CD8-positive, alpha-beta T cell (primary cell): ENCODE measurements at places on chromosomes 13 and 19. TPM values are rescaled to one million over a fixed set of nuclear protein-coding genes. Genes with fewer than 3 reads are reported as not detected.

The CD70 gene
- total RNA-seq = 1.9 TPM

The IGSF23 gene
- not detected for total RNA-seq

The LGALS16 gene
- not detected for total RNA-seq

The CYP2A7 gene
- not detected for total RNA-seq

The COX7A1 gene
- not detected for total RNA-seq

The OR4F17 gene
- total RNA-seq = not detected

The HPN gene
- not detected for total RNA-seq

The ZFR2 gene
- total RNA-seq = 0.50 TPM

The MARCHF2 gene
- 17.5 TPM for total RNA-seq

The ZNF763 gene
- total RNA-seq = 1.8 TPM

The ICAM5 gene
- not detected for total RNA-seq

The TJP3 gene
- 3.4 TPM for total RNA-seq

The FPR2 gene
- not detected for total RNA-seq

The SMIM44 gene
- not detected for total RNA-seq

The XPO4 gene
- total RNA-seq = 23.8 TPM

The PTGIR gene
- not detected for total RNA-seq

The FCAR gene
- total RNA-seq = not detected

The FPR3 gene
- not detected for total RNA-seq

The F2RL3 gene
- not detected for total RNA-seq

The CEACAM6 gene
- not detected for total RNA-seq

The NAPSA gene
- total RNA-seq = 1.00 TPM

The KLF1 gene
- total RNA-seq = not detected

The REEP6 gene
- 2.0 TPM for total RNA-seq

The MRPS31 gene
- total RNA-seq = 7.5 TPM

The ZFP28 gene
- total RNA-seq = 3.8 TPM

The MIR17HG gene
- 6.4 TPM for total RNA-seq

The PPP2R1A gene
- 186 TPM for total RNA-seq

The MRPS12 gene
- 14.4 TPM for total RNA-seq

The JAK3 gene
- total RNA-seq = 113 TPM

The DAPK3 gene
- total RNA-seq = 21.5 TPM

The TICAM1 gene
- 8.8 TPM for total RNA-seq

The ZNF101 gene
- 75.5 TPM for total RNA-seq

The ZNF418 gene
- 3.2 TPM for total RNA-seq

The KRTDAP gene
- not detected for total RNA-seq

The JSRP1 gene
- total RNA-seq = 0.92 TPM

The TNNI3 gene
- total RNA-seq = not detected

The CHAMP1 gene
- total RNA-seq = 14.2 TPM

The SH2D3A gene
- total RNA-seq = 33.5 TPM

The SIGLEC5 gene
- not detected for total RNA-seq

The ZNF90 gene
- total RNA-seq = 1.9 TPM

The ZNF541 gene
- 1.5 TPM for total RNA-seq

The PODNL1 gene
- not detected for total RNA-seq

The TDRD12 gene
- total RNA-seq = 0.22 TPM

The NBEA gene
- 2.8 TPM for total RNA-seq

The RFPL4A gene
- not detected for total RNA-seq

The KLK1 gene
- not detected for total RNA-seq

The ADGRE1 gene
- 1.6 TPM for total RNA-seq

The VSTM2B gene
- total RNA-seq = not detected

The NLRP11 gene
- total RNA-seq = not detected

The KLK3 gene
- not detected for total RNA-seq

The IGFL2 gene
- total RNA-seq = not detected

The CD79A gene
- 19.5 TPM for total RNA-seq

The KLK4 gene
- total RNA-seq = not detected

The DOHH gene
- total RNA-seq = 3.4 TPM

The MYO1F gene
- total RNA-seq = 75.7 TPM

The KANK3 gene
- total RNA-seq = 1.4 TPM

The ANKRD24 gene
- total RNA-seq = 0.83 TPM

The SPIB gene
- total RNA-seq = 0.81 TPM
